ENCODE measurements at places on chromosomes 16 and 17.

DNA sequence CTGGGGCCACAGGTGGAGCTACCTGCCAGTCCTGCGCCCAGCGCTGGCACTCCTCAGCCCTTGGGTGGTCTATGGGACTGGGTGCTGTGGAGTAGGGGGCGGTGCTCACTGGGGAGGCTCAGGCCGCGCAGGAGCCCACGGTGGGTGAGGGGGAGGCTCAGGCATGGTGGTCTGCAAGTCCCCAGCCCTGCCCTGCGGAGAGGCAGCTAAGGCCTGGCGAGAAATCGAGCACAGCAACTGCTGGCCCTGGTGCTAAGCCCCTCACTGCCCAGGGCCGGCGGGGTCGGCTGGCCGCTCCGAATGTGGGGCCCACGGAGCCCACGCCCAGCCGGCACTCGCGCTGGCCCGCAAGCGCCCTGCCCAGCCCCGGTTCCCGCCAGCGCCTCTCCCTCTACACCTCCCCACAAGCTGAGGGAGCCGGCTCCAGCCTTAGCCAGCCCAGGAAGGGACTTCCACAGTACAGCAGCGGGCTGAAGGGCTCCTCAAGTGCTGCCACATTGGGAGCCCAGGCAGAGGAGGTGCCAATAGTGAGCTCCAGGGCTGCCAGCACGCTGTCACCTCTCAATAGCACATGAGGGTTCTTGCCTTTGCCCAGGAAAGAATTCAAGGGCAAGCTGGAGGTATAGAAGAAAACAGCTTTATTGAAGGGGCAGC is 11.0 kb upstream of the EEF2KMT start:
- DNase-seq = no peak

DNA sequence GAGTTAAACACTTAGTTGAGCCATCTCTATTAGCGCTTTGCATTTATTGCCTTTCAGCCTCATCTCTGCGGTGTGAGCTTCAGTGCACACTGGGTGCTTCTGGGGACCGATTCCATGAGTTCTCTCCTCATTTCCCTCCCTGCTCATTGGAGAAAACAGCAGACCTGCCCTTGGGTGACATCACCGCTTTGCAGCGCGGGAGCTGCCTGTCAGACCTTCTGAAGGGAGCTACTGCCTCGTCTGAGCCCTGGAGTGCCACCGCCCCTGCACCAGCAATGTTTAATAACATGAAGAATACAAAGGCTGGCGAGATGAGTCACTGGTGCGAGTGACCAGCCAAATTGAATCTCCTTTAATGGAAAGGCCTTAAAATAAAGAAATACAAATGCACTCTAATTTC is 30.2 kb upstream of the CPPED1 start:
- peak; percentile 51 for DNase-seq

DNA sequence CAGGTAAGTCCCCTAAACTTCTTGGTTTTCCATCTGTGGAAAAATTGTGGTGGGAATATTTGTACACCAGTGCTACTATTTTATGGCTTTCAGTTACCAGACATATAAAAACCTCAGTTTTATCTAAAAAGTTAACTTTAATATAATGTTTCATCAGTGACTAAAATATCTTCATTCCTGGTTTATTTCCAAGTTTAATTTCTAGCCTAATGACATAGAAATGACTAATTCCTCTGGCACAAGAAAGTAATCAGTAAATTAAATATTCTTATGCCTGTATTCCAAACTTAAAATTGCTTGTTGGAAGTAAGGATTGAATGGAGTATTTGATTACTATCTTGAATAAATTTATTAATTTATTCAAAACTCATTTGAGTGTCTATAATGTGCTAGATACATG is 757.0 kb downstream of the CDH11 start:
- DNase-seq = peak; percentile 32

DNA sequence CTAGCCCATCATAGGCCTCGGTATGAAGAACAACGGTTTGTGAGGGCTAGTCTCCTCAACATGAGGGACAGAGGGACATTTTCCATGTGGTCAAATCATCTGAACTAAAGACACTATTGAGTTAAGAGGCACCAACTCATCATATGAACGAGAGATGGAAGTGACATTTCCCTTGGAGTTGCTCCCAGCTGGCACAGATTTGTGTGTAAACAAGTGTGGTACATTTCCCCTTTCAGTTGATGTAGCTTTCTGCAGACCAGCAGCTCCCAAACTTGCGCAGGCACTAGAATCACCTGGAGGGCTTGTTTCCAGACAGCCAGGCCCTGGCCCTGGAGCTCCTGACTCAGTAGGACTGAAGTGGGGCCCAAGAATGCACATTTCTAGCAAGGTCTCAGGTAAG is 205.5 kb downstream of the PARN start:
- no peak for DNase-seq

DNA sequence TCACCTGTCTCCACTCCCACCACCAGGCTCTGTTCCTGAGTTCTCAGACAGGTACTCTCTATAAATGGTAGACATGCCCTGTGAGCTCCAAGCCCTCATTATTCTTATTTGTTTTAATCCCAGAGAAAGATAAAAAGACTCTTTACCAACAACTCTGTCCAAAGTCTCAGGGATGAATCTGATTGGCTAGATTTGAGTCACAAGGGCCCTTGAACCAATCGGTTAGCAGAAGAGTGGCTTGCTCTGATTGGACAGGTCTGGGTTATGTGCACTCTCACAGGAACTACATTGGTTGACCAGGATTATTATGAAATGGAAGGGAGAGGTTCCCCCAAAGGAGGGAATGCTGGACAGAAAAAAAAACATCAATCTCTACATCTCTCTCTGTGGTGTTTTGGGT is 7.5 kb downstream of the COTL1 start:
- no peak for DNase-seq

DNA sequence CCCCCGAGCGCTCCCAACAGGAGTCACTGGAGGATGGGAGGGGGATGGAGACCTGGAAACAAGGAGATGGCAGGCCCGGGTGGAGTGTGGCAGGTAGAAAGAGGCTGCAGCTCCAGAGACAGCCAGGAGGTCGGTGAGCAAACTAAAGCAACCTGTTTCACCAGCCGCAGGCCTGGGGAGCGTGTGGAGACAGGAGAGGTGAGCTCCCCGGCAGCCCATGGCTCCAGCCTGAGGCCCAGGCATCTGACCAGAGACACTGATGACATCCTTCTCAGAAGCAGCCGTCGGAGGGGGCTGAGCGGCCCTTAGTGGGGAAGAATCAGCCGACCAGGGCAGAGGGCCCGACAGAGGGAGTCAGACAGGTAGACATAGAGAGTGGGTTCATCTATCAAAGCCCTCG is 165.1 kb downstream of the ZNF423 start:
- DNase-seq = no peak

GRCh38 chr17:17540278-17540906 is 44.2 kb upstream of the RASD1 start:
- DNase-seq = no peak

DNA sequence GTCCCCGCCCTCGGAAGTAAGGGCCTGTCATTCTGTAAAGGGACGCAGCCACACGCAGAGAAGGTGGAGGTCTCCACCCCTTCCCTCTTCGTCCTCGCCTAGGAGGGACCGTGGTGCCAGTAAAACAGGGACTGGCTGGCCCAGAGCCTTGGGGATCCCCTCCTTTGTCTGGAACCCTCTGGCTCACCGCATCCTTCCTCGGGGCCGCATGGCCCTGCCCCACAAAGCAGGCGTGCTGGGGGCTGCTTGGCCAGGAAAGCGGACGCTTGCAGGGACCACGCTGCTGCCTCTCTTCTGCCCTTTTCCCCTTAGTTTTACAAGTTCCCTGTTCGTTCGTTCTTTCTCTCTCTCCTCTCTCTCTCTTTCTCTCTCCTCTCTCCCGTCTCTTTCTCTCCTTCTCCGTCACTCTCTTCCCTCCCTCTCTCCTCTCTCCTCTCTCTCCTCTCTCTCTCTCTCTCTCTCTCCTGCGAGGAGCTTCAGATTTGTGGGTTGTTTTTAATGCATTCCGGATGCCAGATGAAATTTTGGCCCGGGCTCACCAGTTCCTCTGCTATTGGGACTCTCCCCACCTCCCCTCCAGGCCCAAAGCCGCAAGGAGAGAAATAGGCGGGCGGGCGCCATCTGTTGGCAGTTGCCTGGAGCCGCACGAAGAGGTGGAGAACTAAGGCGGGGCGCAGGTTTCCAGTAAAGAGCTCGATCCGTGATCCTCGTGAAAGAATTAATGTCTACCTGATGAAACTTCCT is 35.1 kb upstream of the CDRT4 start:
- DNase-seq = peak; percentile 96

DNA sequence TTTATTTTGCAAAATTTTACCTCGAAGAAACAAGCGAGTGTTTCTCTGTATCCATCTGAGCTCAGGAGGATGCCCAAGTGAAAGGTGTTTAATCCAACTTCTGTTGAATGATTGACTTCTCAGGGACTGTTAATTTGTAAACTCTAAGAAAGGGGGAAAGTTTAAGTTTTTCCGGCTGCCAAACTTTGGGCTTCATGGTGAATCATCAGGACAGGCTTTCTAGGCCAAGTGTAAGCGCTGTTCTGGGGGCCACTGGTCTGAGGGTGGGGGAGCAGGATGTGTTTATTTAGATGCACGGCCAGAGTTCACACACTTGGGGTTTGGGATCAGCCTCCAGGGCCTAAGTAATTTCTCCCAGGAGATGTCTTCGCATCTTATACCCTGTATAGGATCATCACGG is 110.4 kb downstream of the PITPNC1 start:
- DNase-seq = peak; percentile 30

GRCh38 chr16:11750056-11750455 is 7.4 kb upstream of the TXNDC11 start:
- DNase-seq = no peak

DNA sequence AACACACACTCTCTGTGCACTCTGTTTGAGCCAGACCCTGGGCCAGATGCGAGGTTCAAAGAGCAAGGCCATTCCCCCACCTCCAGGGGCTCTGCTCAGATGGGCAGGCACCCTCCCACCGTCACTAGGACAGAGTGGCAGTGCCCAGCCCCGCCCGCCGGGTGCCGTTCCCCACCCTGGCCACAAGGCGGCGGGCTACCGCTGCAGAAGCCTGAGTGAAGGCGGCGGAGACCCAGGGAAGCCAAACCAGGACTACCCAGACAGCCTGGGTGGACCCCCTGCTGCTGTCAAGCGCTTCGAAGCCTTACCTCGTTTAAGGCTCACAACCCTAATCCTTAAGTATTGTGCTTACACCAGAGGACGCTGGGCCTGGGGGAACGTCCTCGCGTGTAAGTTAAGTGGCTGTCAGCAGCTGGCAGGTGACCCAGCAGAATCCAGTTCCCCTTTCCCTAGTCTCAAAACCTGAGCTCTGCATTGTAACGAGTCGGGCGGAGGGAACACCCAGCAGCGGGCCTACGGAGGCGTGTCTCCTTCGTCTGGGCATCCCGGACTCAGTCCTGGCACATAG is 4.5 kb downstream of the ARHGAP27 start:
- peak; percentile 44 for DNase-seq

GRCh38 chr16:88570691-88571092 is 489 bp downstream of the ZC3H18 start:
- peak; percentile 4 for DNase-seq

DNA sequence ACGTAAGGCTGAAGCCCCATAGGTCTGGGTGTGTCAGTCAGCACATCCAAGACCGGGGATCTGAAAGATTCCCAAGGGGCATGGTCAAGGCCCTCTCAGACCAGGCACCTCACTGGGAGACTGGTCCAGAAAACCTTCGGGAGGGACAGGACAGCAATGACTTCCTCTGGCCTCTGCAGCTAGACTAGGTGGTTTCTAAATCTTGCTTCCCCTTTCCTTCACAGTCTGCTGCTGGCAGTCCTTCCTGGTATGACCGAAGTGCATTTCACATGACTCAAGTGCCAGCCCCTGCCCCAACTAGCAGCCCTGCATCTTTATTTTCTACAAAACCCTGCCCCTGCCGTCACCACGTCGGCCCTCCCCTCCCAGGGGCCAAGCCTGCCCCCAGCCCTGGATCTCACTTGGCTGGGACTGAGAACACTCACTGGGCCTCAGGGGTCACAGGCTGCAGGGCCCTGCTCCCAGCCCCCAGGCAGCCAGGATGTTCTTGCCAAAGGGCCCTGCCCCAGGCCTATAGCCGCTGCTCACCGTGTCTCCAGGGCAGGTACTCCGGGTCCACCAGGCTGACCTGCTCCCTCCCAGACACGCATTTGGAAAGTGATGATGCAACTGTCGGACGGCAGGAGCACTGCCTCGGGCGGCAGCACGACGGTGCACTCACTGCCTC is 18.3 kb downstream of the POLR3K start:
- DNase-seq = no peak

DNA sequence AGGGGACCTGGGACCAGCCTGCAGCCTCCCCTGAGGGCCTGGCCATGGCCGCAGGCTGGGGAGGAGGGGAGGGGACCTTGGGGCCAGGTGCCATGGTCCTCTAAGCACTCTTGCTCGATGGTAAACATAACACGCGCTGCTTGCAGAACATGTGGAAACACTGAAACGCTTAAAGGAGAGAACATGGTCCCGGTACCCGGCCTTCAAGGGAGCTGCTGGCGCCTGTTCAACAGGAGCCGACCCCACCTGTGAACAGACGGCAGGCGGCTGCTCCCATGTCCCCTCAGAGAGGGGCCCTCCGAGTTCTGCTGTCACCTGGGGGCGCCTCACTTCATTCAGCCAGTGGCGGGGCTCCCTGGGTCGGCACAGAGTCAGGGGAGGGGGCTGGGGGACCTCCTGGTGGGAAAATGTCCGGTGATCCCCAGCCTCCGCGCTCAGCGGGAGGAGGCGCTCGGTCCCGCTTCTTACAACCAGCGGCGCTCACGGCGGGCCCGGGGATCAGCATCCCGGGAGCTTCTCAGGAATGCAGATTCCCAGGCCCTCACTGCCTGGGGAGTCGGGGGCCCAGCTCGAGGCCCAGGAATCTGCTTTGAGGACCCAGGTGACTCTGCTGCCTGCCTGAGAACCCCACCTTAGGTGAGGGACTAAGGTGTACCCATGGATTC is 854 bp upstream of the SSTR5 start:
- no peak for DNase-seq

DNA sequence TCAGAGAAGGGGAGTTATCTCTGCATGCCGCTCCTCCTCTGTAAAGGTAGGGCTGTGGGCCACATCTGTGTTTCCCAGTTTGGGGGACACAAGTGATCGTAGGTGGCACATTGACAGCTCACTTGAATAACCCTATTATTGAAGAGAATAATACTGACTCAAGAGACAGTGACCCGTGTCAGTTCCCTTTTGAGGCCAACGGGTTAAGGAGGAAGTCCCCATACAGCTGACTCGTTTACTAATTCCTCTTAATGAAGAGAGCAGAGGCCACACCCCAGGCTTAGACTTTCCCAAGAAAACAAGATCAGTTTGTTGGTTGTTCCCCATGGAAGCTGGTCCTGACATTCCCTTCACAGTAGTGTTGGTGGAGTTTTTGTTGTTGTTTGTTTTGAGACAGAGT is 33.0 kb downstream of the IL4R start:
- no peak for DNase-seq

- DNase-seq = no peak
These were observed 3.8 kb upstream of the TMEM238L start for GRCh38 chr17:10807704-10808128.

- DNase-seq = peak; percentile 27
These were observed 17.0 kb downstream of the PRCD start for GRCh38 chr17:76556765-76557367.

DNA sequence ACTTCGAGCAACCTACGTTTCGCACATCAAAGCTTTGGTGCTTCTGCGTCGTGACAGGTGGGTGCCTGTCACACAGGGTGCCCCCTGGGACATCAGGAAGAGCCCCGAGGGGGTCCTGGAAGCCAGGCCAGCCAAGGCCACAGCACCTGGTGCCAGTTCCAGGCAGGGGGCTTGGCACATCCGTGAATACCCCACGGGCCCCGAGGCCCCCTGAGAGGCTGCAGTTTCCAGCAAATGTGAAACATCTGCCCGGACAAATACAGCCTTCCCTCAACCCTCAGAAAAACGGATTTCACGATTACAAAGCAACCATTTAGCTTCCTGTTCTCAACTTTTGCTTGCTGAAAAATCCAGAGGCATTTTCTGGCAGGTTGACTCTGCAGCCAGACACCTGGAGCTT is 109.3 kb upstream of the METRNL start:
- DNase-seq = no peak

- DNase-seq = peak; percentile 97
These were observed 32.5 kb downstream of the ABCC12 start for GRCh38 chr16:48123104-48123788.

Data from fibroblast of lung (primary cell).